Fibroblast of skin of left quadriceps (primary cell): ENCODE measurements at places on chromosomes 16 and 17.

GRCh38 chr16:3957344-3957980, 76.9 kb upstream of the CREBBP start:
- DNase-seq, result no peak

GRCh38 chr16:4358831-4359561, 7.9 kb upstream of the PAM16 start:
- DNase-seq, result no peak

DNA sequence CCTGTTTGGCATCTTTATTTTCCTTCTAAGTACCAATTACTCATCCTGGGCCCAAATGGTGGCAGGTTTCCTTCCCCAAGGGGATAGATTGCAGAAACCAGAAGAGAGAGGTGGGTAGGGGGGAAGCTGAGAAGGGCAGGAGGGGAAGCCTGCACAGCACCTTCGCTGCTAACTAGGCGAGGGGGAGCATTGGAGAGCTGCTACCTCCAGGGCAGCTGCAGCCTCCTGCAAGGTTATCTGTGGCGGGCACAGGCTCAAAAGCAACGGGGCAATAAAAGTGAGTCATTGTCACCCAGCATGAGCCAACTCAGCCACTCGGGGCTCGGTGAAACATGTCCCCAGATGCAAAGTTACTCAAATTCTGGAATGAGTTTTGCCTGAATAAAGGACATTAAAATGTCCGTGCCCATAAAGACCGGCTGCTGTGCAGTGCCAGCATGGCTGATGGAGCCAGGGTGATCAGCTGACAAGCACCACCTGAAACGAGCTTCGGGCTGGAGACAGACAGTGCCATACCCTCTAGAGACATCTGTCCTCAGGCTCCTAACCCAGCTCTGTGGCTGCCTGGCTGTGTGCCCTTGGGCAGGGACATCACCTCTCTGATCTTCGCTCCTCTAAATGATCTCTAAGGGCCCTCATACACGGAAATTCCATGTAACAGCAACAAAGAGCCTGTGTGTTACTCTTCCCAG, 68.1 kb upstream of the GRIN2A start:
- no peak for DNase-seq

DNA sequence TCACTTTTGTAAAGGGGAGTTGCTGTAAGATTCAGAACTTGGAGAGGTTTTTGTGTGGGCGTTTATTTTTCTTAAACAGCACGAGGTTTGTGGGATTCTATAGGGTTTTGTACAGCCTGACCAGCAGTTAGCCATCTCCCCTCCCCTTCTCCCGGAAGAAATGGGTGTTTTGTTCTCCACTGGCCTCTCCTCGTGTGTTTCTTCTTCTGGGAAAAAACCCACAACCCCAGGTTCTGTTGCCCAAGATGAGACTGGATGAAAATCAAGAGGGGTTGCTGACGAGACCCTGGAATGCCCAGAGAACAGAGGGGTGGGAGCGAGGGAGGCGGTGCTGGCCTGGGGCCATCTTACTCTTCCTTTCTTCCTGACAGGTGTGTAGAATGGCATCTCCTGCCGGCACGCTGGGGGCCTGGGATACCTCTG, 186.1 kb downstream of the MSI2 start:
- no peak for DNase-seq

- DNase-seq, result no peak
Observed at GRCh38 chr17:35731239-35731916, at the start of gene RASL10B. Gene RASL10B, plus strand, starts transcription at chr17:35731639. Its CDS starts 3,546 bp downstream, at chr17:35735185.

GRCh38 chr16:56611281-56611833, 3.0 kb downstream of the MT2A start:
- DNase-seq, result no peak

GRCh38 chr16:49734331-49734730, 121.6 kb downstream of the ZNF423 start:
- DNase-seq, result no peak

DNA sequence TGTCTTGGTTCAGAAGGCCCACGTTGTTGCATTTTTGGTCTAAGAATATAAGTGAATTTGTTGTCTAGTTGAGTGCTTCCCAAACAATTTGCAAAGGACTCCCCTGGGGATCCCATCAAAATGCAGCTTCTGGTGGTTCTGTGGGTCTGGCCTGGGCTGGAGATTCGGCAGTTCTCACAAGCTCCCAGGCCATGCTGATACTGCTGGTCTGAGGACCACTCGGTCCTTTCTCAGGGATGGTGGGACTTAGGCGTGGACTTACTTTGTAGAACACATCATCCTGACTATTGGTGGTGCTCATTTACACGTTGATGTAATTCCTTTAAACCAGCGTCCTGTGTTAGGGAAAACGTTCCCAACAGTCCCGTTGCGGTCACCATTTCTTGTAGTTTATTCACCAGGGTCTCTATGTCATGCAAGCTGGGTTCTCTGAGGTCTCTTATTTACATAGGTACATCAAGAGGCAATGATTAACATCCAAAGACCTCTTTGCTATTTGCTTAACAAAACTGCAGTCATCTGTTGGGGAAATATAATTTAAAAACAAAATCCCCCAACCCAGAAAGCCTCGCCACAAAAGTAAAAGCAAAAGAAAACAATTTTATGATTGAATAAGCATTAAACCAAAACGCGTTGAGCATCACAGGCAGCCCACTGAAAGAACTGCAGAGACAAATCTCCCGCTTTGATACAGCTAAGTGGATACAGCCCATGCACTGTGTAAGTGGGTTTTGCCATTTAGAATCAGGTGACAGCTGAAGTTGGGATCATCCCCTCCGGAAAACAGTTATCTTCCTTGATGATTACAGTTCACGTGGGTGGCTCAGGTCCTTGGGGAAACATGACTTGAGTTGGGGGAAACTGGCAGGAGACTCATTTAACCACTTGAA, 39.0 kb upstream of the SEC14L1 start:
- no peak for DNase-seq

GRCh38 chr16:88639231-88640038, 1.1 kb downstream of the IL17C start:
- no peak for DNase-seq

DNA sequence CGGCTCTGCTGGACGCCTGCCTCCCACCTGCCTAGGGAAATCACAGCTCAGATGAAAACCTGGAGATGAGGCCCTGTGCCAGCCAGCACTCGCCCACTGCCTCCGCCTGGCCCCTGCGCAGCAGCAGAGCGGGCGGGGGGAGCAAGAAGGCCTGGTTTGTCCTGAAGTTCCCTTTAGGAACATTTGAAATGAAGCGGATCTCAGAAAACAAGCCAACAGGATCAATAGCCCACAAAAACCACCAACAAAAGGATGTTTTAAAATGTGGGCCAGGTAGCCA, 48.0 kb downstream of the RBFOX3 start:
- DNase-seq, result no peak

DNA sequence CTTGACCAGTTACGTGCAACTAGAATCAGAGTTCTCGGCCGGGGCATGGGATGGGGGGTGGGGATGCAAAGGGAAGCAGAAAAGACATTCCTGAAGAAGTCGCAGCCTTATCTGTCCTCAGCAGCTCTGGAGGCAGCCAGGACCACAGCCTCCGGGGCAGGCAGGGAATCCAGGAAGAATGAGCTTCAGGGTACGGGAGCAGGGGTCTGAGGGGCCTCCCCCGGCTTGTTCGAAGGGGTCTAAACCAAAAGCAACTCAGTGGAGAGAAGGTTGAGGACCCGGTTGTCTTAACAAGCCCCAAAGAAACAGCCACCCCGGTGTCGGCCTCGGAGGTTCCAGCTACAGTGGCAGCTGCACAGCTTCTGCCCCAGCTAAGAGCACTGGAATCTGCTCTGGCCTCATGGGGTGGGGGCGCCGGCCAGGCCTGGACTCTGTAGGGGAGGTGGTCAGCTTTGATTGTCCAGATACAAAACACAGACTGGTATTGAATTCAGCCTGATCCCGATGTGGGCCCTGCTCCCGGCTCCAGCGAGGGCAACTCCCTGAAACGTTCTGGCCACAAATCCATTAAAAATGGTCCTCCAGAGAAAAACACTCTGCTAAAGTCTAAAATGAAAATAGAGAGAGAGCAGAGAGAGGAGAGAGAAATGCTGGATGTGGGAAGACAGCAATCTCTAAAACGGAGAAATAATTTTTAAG, 7.7 kb downstream of the HOXB4 start:
- no peak for DNase-seq

GRCh38 chr17:54368906-54369305, 531.7 kb upstream of the TOM1L1 start:
- DNase-seq, result no peak

GRCh38 chr17:80474961-80475909, 1.2 kb downstream of the NPTX1 start:
- DNase-seq, result no peak

GRCh38 chr16:87715231-87715630, 50.6 kb downstream of the KLHDC4 start:
- DNase-seq, result no peak

DNA sequence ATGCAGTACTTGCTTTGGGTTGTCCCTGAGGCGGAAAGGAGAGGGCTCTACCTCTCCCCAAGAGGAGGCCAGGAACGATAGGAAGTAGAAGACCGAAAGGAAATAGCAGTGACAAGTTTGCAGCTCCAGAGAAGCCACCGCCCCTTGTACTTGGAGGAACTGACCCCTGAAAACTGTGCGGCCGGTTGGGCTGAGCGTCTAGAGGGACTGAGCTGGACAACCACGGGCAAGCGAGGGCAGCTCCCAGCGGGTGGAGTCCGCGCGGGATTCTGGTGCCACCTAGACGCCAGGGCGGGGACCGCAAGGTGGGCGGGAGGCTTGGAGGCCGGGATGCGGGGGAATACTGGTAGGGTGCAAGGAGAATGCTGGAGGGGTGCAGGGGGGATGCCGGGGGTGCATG, 1.3 kb upstream of the SLC6A4 start:
- no peak for DNase-seq

DNA sequence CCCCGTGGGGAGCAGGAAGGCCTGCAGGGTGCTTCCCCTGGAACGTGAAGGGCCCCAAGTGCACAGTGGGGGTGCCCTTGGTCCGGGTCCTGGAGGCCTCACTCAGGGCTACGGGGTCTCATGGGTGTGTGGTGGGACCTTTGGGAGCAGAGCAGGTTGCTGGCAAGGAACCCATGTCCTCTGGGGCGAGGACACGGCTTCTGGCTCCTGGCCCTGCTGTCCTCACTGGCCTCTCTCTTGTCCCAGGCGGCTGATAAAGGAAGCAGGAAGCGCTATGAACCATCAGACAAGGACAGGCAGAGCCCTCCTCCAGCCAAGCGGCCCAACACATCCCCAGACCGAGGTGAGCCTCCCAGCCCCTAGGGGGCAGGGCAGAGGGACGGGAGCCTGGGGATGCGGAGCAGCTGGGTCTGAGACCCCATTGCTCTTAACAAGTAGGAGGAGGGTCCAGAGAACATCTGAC, 9.8 kb upstream of the IL17C start:
- no peak for DNase-seq

GRCh38 chr17:17506893-17507464, 10.8 kb upstream of the RASD1 start:
- DNase-seq, result no peak

- DNase-seq, result no peak
Observed at GRCh38 chr16:89612415-89613166, 851 bp upstream of the DPEP1 start.

GRCh38 chr17:77148077-77148939, 7.5 kb downstream of the SEC14L1 start:
- DNase-seq, result no peak

DNA sequence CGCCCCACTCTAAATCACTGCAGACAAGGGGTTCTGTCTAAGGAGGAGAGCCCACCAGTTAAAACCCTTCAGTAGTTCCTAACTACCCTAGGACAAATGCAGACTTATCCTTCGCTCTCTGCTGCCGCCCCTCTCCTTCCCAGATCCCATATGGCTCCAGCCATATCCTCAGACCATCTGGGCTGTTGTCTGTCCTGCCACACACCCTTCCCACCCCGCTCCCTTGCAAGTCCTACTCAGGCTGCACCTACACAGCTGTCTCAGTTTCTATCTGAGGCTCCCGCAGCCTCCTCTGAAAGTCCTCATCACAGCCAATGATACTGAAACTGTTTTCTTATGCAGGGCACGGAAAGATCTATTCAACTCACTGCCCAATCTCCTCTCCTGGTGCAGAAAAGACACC, 720 bp upstream of the BCKDK start:
- DNase-seq, result no peak
